ENCODE measurements at places on chromosomes 7 and 10. TPM values are rescaled to one million over a fixed set of nuclear protein-coding genes. Genes with fewer than 3 reads are reported as not detected.

DNA sequence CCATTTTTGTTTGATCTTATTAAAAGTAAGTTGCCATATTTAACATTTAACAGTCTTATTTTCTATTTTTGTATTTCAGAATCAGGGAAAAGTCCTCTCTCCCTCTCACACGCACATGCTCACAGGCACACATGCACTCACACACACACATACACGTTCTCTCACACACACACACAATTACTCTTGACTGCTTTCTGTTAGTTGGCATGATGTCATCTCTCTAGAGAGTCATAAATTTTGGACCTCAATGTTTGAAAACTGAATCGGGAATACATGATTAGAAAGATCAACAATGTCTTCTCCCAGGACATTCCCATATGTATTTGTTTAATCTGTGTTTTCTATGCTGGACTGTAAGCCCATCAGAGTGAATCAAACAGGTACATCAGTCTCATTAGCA is 165.7 kb upstream of the AHR start:
- no peak for DNase-seq

- DNase-seq, result no peak
Observed at GRCh38 chr10:110387983-110388686, 83.4 kb upstream of the SMNDC1 start.

GRCh38 chr7:116876664-116877442 is 14.5 kb downstream of the CAPZA2 start:
- DNase-seq, result no peak

DNAH11 gene
- total RNA-seq, result 13.1 TPM

LRIT1 gene
- not detected for total RNA-seq

Measured in SJSA1 (cell line).